Effector memory CD4-positive, alpha-beta T cell (primary cell): ENCODE measurements at places on chromosomes 2 and 18.

DNA sequence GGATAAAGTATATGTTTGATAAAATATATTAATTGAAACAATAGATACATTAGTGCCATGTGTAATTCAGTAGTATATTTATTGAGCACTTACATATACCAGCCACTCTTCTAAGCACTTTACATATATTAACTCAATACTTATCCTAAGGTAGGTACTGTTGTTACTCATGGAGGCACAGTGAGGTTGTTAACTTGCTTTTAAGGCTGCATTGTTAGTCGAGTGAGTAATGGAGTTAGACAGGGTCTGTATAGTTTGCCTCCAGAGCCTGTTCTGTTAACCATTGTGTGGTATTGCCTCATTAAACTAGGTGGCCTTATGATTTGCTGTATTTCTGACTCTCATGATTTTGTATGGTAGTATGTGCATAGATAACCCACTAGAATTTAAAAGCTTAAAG lies 44.2 kb downstream of the LCLAT1 start:
- no peak for DNase-seq

DNA sequence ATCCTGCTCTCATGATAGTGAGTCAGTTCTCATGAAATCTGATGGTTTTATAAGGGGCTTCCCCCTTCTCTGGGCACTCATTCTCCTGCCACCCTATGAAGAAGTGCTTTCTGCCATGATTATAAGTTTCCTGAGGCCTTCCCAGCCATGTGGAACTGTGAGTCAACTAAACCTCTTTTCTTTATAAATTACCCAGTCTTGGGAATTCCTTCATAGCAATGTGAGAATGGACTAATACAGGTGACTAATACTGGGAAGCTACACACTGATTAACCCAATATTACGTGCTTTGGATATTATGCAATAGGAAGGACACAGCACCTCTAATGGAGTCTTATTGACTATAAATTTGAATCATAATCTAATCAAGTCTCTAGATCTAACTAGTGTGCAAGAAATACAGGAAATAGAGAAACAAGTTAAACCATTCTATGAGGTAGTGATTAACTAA lies 107.2 kb upstream of the ETAA1 start:
- DNase-seq = no peak

GRCh38 chr2:108101481-108101880 lies 115.2 kb downstream of the SLC5A7 start:
- no peak for DNase-seq

DNA sequence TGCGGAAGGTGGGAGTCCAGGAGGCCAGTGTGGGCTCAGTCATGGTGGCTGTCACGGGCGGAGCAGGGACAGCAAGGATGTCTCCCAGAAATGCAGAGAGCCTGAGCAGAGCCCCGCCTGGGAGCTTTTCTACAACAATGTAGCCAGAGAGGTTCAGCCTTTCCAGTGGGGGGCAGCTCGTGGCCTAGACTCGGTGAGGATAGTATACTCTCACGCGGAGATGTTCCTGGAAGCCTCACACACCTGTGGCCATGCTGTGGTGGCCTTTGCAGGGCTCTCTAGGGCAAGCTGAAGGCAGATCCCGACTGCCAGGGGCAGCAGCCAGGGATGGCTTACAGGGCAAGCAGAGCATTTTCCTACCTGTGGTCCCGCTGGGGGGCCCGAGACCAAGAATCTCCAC lies 244.1 kb downstream of the LDLRAD4 start:
- DNase-seq = no peak

DNA sequence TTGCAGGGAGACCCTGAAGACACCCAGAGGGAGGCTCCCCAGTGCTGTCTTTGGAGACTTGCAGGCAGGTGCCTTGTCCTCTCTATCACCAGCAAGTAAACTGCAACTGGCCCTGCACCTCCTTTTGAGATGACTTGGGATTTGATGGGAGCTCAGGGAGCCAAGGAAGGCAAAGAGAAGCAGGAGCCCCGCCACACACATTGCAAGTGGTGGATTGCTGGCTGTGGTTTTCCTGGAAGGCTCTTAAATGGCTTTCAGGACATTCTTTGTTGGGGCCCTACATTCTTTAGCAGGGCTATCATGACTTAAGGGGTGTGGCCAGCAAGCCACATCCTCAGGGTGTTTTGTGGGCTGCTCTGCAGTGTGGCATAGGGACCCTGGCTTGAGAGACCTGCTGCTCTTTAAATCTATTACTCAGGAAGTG lies 39.9 kb upstream of the CDC42EP3 start:
- DNase-seq = no peak

- DNase-seq = no peak
Observed at GRCh38 chr2:121480826-121481225, 49.9 kb upstream of the RNU4ATAC start.

GRCh38 chr2:98348066-98348561 lies 1.9 kb downstream of the CNGA3 start:
- no peak for DNase-seq

DNA sequence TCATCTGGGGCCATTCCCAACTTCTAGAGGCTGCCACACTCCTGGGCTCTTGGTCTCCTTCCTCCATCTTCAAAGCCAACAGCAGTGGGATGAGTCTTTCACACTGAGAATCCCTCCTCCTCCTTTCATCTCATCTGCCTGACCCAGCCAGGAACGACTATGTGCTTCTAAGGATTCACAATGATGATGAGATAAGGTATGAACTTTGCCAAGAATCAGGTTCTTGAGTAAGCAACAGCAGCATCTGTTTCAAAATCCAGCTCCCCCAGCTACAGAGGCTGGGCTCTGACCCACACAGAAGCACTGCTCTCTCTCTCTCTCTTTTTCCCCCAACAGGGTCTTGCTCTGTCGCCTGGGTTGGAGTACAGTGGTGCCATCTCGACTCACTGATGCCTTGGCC lies 46.4 kb downstream of the TIMM21 start:
- DNase-seq = no peak
